Activated gamma-delta T cell treated with anti-CD3 and anti-CD28 coated beads, Interleukin-2, amount 50 U/mL, for 16 hours (primary cell): ENCODE measurements at places on chromosomes 2 and 18.

DNA sequence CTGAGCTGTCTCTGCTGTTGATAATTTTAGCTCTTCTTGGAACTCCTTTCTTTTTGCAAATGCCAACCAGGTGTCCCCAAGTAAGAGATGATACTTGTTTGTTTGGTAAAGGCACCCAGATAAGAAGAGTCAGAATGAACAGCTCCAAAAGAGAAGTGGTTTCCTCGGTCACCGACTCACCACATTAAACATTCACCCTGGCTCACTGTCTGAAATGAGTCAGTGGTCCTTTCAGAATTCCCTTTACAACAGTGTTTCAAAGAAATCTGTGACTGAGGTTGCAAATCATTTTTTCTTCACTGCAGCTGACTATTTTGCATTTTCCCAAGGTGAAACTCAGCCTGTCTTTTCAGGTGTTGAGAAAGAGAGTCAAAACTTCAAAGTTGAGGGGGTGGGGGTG, 16.2 kb upstream of the CXCR4 start:
- DNase-seq, result no peak

DNA sequence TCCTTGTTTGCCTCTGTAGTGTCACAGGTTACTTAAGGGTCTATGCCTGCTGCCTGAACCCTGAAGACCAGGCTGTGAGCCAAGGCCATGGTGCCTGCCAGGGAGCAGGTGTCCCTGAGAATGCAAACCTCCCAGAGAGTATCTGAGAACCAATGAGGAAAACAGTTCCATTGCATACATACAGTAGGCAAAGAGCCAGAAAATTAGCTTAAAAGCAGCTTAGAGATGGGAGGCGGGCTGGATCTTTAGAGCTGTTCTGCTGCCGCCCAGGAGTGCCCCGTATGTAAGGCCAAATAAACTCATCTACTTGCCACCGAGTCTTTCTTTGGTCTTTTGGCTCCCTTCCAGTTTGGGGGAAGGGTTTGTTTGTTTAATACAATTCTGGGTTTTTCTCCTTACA, 327.9 kb downstream of the CLIP4 start:
- no peak for DNase-seq

GRCh38 chr2:145653553-145653952, 1133.6 kb upstream of the ZEB2 start:
- no peak for DNase-seq

DNA sequence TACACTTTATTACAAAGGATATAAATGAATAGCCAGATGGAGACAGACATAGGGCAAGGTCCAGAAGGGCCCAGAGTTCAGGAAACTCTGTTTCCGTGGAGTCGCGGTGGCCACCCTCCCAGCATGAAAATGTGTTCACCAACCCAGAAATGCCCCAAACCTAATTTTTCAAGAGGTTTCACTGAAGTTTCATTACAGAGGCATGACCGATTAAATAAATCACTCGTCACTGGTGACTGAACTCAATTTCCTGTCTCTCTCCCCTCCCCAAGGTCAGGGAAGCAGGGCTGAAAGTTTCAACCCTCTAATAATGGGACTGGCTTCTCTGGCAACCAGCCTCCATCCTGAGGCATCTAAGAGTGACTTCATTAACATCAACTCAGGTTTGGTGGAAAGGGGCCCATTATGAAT, 22.4 kb downstream of the USP40 start:
- no peak for DNase-seq

DNA sequence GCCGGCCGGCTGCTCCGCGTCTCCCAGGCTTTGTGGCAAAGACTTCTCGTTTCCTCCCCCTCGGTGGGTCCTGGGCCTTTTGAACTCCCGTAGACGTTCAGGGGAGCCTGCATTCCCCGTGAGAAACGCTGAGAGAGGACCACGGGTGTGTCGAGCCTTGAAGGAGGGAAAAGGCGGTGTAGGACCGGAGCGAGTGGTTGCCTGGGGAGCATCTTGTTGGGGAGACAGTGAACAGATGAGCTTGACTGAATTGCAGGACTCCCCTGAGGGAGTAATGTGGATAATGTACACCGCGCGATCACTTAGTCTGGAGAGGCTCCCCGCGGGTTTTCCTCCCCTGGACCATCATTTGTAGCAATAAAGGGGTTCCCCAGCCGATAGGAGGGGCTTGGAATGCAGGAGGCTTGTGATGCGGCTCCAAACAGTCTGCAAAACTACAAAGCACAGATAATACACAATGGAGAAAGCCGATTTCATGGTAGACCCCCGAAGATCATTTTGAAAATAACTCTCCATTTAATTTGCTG, 769 bp downstream of the ALMS1 start:
- DNase-seq, result no peak

GRCh38 chr2:111975819-111976218, 77.4 kb downstream of the MERTK start:
- no peak for DNase-seq

DNA sequence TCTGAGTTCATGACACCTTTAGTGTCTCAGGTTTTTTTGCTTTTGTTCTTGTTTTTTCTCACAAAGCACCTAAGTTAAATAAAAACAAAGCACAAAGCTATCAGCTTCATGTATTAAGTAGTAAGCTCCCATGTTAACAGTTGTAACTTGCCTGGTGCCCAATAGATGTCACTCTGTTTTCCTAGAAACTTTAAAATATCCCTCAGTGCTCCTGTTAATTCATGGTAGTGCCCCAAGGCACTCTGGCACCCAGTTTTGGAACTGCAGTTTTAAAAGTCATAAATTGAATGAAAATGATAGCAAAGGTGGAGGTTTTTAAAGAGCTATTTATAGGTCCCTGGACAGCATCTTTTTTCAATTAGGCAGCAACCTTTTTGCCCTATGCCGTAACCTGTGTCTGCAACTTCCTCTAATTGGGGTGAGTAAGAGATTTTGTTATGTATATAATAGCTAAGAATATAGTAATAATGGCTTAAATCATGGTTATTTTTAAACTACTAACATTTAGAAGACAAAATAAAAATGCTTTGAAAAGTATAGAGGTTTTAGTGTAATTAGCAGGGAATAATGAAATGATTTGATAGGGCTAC, 555.0 kb upstream of the TMEFF2 start:
- DNase-seq, result no peak

DNA sequence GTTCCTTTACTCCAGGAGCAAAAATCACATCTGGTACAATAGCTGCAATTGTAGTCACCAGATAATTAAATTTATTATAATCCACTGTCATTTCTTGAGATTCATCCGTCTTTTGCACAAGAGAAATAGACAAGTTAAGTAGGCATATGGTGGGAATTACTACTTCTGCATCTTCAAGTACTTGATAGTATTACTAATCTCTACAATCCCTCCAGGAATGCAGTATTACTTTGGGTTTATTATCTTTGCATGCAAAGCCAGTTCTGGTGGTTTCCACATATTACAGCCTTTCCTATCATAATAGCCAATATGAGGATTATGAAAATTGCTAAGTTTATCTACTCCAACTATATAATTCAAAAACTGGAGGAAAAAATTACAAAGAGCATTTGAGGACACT, 254.1 kb downstream of the IKZF2 start:
- no peak for DNase-seq

DNA sequence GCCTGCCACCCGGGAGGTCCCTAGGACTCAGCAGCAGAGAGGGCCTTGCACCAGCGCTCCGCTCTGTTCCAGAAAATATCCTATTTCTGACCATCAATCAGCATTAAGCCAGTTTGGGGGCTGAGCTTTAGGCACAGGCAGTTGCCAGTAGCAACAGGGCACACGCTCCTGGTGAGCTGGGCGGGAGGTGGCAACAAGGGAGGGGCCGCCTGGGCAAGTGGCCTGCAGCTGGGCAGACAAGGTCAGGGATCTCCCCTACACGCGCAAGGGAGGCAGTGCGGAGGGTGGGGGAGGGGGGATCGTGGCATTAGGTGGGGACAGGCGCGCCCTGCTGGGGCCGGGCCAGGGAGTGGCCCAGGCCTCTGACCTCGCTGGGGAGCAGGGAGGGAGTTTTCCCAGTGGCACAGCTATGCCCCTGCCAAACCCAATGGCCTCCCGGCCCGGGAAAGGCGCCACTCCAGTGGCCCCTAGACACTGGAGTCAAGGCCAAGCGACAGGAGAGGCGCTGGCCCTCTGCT, 302.8 kb downstream of the NCKAP5 start:
- DNase-seq, result no peak

- no peak for DNase-seq
Measured at GRCh38 chr2:147351784-147352183, 493.0 kb upstream of the ACVR2A start.

DNA sequence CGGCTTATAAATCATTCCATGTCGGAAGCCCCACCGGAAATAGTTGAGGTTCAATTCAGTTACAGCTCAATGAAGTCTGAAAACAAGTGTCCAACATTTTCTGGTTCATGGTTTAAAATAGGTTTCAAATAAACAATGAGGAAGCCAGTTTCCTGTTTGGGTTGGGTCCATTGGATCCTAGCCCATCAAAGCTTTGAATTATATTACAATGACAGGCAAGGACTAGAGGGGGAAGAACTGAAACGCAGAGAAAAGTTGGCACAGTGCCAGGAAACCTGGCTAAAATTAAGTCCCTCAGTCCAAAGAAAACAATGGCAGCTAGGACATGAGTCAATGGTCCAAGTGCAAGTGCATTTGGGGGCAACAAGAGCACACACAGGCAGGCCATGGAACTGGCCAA, 32.0 kb downstream of the SLC14A1 start:
- DNase-seq, result no peak

- DNase-seq, result no peak
Measured at GRCh38 chr2:224711859-224712665, 4.1 kb downstream of the CCDC195 start.

- DNase-seq, result no peak
Measured at GRCh38 chr2:16568998-16569784, 96.4 kb downstream of the CYRIA start.

DNA sequence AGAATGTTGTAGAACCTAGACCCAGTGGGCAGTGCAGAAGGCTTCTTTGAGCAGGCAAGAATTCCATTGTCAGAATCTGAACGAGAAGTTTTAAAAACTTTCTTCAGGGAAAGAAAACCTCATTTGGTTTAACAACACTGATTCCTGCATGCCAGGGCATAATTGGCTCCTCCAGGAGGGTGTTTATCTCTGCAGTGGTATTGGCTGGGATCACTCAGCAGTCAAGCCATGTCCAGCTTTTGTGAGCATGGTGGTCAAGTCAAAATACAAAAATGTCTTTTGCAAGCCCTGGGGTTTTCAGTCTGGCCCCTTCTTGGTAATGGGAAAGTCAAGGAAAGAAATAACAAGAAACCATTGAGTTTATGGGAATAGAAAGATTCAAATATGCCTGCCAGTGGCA, 28.3 kb downstream of the FHOD3 start:
- DNase-seq, result no peak

- DNase-seq, result no peak
Measured at GRCh38 chr2:206692971-206693370, 25.2 kb downstream of the DYTN start.
